ENCODE measurements at places on chromosomes 6 and 20.

DNA sequence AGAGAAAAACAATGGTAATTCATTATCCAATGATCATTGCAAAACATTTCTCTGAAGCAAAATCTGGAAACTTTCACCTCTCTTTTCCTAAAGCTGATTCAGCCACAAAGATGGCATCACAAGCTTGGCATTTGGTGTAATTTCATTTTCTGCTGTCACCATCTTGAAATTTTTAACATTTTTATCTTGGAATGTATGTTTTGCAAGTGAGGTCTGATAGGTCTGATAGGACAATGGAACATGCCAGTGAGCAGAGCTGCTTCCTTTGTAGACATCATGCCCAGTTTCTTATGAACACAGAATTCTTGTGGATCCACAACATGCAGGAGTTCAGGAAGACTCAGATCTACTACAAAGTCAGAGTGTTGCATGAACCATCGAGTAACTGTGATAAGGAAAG lies 969.6 kb downstream of the EYS start:
- no peak for DNase-seq

- no peak for DNase-seq
Measured at GRCh38 chr20:22977047-22977785, 57.9 kb upstream of the SSTR4 start.

DNA sequence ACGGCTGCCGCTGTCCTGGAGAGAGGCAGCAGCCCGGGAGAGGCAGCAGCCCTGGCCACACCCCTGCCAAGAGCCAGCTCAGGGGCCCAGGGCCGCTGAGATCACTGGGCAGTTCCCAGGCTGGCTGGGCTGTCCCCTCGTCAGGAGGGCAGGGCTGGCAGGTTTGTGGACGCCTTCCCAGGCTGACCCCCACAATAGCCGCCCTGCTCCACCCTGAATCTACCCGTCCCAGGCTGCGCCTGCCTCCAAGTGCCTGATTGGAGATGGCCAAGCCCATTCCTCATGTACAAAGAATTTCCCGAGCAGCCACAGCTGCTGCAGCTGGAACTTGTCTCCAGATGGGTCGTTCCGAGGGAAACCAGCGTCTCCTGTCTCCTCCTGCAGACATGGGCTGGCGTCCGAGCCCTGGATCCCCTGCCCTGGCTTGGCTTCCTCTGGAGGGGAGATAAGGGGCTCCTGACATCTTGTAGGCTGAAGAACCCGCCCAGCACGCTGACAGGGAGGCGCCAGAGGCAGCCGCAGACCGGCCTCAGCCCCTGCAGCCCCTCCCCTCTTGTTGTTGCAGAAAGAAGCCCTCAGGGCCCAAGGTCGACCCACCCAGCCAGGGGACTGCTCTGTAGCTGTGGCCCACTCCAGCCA lies 9.4 kb upstream of the GATA5 start:
- no peak for DNase-seq

- DNase-seq: no peak
Measured at GRCh38 chr20:49375170-49375569, 97.3 kb upstream of the ZNFX1 start.

- no peak for DNase-seq
Measured at GRCh38 chr6:160027076-160027475, 58.2 kb downstream of the IGF2R start.

DNA sequence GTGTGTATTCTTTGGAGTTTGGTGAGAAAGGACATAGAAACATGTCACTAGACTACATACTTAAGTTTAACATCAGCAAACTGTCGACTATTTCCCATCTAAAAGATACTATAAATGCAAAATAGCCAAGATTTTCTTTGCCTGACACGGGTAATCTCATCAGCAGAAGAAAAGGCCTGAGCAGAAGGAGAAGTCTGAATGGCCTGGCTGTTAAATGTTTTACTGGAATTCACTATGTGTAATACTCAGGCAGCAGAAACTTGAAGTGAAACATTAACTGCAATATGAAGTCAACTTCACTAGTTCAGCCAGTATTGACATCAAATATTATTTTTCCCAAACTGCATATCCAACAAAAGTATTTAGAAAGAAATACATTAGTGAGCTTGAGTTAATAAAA lies 6.4 kb upstream of the DSE start:
- no peak for DNase-seq

GRCh38 chr6:167748458-167749379 lies 78.0 kb upstream of the AFDN start:
- no peak for DNase-seq

- no peak for DNase-seq
Measured at GRCh38 chr20:62662422-62662821, 20.1 kb downstream of the SLCO4A1 start.

- no peak for DNase-seq
Measured at GRCh38 chr6:74609871-74610270, 596.0 kb downstream of the COL12A1 start.

DNA sequence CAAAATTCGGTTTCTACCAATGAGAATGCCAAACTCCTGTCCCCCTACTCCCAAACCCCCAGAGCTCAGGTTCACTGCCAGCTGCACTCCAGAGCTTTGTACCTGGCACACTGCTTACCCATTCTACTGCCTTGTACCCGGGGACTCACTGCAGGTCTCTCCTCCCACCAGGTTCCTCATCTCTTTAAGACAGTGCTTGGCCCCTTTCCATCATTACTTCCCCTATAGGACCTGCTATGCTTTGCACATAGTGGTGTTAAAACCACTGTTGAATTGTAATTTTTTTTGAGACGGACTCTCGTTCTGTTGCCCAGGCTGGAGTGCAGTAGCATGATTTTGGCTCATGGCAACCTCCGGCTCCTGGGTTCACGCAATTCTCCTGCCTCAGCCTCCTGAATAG lies 25.9 kb downstream of the LYRM4 start:
- no peak for DNase-seq

GRCh38 chr6:160733050-160733646 lies 31.1 kb downstream of the PLG start:
- DNase-seq: peak; percentile 12

GRCh38 chr6:38319256-38320212 lies 320.2 kb downstream of the BTBD9 start:
- DNase-seq: no peak

- peak; percentile 13 for DNase-seq
Measured at GRCh38 chr6:70957284-70957617, 391 bp upstream of the B3GAT2 start.

- no peak for DNase-seq
Measured at GRCh38 chr6:46172176-46172575, 1.4 kb upstream of the ENPP5 start.

GRCh38 chr20:63741676-63742380 lies 2.3 kb downstream of the SLC2A4RG start:
- DNase-seq: no peak

DNA sequence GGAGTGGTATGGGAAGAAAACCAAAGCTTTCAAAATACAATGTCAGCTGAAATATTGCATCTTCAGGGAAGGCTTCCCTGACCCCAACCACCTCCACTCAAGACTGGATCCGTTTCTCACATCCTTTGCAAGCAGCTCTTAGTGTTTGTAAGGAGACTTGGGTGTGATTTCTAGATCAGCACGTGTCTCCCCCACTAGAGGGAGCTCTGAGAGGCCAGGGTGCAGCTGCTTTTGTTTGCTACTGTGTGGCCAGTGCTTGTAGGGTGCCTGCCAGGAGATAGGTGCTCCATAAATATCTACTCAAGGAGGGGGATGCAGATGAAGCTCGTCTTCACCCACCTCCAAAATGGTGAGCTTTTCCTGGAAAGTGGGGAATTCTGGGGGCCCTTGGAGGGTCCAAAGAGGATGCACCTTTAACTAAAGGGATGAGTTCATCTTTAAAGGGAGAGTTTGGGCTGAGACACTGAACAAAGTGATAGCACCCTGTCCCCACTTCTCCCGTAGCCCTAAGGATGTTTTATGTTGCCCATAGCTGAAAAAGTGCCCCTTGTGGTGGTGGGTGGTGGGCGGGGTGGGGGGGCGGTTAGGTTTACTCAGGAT lies 52.6 kb upstream of the MAFB start:
- DNase-seq: no peak

GRCh38 chr6:26571592-26572296 lies 25.0 kb upstream of the ABT1 start:
- peak; percentile 25 for DNase-seq

GRCh38 chr6:50653253-50653652 lies 60.1 kb upstream of the TFAP2D start:
- DNase-seq: no peak

DNA sequence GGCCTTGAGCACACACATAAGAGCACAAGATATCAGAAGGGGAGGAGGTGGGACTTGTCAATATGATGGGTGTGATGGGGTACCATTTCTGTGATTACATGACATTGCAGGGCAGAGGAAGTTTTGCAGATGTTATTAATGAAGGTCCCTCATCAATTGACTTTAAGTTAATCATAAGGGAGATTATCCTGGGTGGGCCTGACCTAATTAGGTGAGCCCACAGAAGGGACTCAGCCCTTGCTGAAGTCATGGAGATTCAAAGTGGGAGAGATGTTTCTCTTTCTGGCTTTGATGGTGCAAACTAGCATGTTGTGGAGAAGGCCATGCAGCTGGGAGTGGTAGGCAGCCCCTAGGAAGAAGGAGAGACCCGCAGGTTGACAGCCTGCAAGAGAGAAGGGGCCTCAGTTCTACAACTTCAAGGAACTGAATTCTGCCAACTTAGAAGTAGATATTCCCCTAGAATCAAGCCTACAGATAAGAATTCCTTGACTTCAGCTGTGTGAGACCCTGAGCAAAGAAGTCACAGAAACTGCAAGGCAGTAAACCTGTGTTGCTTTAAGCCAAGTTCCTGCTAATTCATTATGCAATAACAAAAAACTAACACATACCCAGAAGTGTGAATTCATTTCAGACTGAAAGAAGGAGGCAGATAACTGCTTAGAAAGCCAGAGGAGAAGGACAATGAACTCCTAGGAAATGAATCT lies 131.3 kb downstream of the LRFN2 start:
- DNase-seq: no peak

GRCh38 chr6:16669227-16669626 lies 92.0 kb downstream of the ATXN1 start:
- DNase-seq: no peak

- no peak for DNase-seq
Measured at GRCh38 chr6:26333476-26334297, 31.3 kb upstream of the BTN3A2 start.

- no peak for DNase-seq
Measured at GRCh38 chr6:138654715-138655634, 118.6 kb upstream of the CCDC28A start.

GRCh38 chr6:163414117-163414945 lies at the start of gene QKI:
Gene QKI, plus strand, starts transcription at chr6:163414718. Its CDS starts 476 bp downstream, at chr6:163415194.
- peak; percentile 26 for DNase-seq

DNA sequence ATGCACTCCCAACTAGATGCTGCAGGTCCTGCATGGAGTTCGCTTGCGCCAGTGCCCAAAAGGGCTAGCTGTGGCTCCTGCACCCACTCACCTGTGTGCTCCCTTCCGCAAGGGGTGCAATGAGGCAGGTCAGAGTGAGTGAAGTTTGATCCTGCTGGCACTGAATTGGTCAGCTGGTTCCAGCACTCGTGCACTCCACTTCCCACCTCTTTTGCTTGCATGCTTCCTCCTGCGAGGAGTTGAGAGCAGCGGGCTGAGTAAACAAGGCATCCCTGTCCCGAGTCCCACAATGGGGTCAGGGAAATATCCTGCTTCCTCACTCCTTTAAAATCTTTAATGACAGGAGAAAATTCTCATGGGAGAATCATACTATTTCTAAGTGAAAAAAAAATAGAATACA lies 86.2 kb downstream of the LCA5 start:
- DNase-seq: no peak

DNA sequence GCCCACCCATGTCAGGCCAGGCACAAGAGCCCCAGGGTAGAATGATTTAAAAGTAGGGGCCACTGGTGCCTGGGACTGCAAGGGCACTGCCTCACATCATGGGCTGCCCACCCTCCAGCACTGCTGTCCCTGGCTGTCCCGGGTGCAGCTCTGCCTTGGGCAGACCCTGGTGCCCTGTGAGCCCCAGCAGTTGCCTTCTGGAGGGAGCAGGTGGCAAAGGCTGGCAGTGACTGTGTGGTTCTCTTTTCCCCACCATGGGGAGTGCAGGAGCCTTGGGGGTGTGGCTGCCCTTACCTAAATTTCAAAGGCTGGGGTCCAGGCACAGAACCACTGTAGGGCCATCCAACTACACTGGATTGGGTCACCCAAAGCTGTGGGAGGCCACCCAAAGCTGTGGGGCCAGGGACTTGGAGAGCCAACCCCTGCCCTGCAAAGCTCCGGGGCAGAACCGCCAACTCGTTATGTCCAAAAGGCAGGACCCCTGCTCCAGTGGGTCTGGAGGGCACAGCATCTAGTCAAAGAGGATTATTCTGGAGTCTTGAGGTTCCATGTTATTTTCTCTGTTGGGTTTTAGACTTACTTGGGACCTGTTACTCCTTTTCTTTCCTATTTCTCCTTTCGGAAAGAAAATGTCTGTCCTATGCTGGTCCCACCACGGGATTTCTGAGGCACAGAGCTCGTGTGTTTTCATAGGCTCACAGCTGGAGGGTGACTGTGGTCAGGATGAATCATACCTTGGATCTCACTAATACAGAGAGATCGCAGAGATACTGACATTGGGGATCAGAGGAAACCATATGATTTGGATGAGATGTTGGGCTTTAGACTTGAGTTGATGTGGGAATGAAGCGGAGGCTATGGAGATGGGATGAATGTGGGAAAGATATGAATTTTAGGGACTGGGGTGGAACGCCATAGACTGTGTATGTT lies 65.3 kb downstream of the RAMACL start:
- DNase-seq: no peak

DNA sequence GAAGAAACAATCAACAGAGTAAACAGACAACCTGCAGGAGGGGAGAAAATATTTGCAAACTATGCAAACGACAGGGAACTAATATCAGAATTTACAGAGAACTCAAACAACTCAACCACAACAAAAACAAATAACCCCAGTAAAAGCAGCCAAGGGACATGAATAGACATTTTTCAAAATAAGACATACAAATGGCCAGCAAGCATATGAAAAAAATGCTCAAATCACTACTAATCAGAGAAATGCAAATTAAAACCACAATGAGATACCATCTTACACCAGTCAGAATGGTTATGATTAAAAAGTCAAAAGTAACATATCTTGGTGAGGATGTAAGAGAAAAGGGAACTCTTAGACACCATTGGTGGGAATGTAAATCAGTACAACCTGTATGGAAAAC lies 215.0 kb downstream of the THBS2 start:
- no peak for DNase-seq

DNA sequence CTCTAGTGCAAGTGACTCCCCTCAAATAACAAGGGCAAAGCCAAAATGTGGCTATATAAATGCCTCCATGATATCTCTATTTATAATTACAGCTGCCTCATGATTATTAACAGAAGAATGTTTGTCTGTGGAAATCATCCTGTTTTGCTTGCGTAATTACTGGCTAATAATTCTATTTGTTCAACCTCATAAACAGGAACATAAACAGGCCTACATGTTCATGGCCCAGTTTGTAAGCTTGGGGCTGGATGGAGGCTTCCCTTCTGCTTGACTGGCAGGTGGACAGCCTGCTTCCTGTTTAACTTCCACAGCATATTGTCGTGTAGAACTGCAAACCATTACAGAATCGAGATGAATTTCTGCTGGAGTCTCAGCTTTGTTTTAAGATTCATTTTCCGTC lies 766.0 kb upstream of the MAP3K7 start:
- no peak for DNase-seq

- peak; percentile 7 for DNase-seq
Measured at GRCh38 chr20:59518881-59519706, 85.2 kb upstream of the PHACTR3 start.

- DNase-seq: no peak
Measured at GRCh38 chr6:87706187-87706966, 4.3 kb upstream of the AKIRIN2 start.

GRCh38 chr6:56595490-56596122 lies 47.1 kb downstream of the DST start:
- peak; percentile 4 for DNase-seq

GRCh38 chr6:82617648-82618047 lies 254.0 kb downstream of the TPBG start:
- no peak for DNase-seq

- no peak for DNase-seq
Measured at GRCh38 chr6:7868926-7869325, 41.7 kb downstream of the TXNDC5 start.
